ENCODE measurements at places on chromosomes 2 and 18. TPM values are rescaled to one million over a fixed set of nuclear protein-coding genes. Genes with fewer than 3 reads are reported as not detected.

DNA sequence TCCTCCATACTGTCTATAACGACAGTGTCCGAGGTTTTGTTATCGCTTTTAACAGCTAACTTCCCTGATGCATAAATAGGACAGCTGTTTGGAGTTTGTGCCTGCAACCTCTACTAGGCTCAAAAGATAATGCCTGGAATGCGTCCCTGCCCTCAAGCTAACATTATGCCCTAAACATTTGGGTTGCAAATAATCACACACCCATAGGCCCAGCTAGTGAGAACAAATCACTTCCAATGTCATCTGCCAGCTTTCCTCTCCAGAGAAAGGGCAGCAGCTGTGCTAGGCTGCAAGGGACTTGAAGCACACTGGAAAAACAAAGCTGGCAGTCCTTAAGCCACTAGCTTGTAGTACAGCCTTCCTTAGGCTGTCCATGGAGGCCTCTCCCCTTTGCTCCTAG lies 201.8 kb upstream of the LYPD1 start:
- DNase-seq = no peak

NYAP2 gene
- total RNA-seq = 0.03 TPM

DNA sequence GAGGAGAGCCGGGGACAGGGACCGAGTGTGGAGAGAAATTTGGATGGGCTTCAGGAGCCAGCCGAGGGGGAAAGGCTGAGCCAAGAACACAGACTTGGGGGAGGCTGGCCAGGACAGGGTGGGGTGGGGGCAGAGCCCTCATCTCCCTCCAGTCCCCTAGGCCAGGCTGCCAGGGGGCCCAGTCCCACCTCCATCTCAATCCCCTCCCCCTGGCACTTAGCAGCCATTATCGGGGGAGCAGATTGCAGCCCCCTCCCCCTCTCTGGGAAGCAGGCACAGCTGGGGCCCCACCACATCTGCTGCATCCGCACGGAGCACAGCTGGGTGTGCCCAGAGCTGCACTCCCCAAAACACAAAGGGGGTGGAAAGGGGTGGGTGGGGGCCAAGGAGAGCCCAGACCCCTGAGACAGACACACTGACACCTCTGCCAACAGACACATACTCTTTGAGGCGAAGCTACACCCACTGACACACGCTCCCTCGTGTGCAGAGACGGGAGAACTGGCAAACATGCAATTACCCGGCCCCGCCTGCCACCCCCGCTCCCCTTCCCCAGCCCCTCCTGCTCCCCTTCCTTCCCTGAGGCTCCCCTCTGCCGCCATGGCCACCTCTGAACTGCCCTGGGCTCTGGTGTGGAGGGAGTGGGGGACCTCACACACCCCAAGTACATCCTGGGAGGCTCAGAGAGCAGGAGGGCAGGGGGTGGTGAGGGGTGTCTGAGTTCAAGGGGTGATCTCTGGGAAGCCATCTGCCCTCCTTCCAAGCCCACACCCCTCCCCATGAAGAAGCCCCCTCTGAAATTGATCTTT lies 5.1 kb upstream of the ASIC4 start:
- DNase-seq = no peak

GRCh38 chr2:157898591-157898996 lies 22.5 kb upstream of the ACVR1 start:
- DNase-seq = no peak

REG3G gene
- total RNA-seq = 910 TPM

DNA sequence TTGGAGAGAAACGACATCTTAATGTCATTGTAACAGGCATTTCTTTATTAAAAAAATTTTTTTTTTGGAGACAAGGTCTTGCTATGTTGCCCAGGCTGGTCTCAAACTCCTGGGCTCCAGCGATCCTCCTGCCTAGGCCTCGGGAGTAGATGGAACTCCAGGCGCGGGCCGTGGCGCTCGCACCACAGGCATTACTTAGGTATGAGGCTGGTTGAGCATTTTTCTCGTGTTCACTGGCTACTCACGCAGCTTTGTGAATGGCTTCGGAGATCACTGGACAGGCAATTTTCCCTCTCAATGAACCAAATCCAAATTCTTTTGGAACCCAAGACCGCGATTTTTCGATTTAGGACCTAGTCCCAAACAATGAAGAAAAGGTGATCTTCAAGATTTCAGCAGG lies 795 bp upstream of the TCF7L1 start:
- DNase-seq = no peak

DNA sequence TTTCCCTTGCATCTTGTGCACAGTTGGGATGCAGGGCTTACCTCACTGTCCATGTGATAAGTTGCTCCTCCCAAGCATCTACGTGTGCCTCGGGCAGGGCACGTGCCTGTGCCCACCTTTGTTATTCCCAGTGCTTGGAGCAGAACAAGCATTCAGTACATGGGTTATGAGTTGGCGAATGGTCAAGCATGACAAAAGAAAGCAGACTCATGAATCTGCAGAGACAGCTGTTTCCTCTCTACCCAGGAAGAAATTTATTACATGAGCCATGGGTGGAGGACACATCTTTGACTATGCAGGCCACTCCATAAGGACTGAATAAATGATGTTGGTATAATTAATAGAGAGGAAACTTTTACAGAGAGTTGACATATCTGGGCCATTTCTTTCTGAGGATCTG lies 127.8 kb downstream of the TPGS2 start:
- no peak for DNase-seq

DNA sequence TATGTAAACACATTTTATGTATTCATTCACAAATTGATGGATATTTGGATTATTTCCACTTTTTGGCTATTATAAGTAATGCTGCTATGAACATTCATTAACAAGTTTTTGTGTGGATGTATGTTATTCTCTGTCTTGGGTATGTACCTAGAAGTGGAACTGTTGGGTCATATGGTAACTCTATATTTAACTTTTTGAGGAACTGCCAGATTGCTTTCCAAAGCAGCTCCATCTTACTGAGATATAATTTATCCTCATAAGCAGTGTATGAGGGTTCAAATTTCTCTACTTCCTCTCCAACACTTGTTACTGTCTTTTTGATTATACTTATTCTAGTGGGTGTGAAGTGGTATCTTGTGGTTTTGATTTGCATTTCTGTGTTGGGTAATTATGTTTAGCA lies 7.1 kb upstream of the EML6 start:
- no peak for DNase-seq

DNA sequence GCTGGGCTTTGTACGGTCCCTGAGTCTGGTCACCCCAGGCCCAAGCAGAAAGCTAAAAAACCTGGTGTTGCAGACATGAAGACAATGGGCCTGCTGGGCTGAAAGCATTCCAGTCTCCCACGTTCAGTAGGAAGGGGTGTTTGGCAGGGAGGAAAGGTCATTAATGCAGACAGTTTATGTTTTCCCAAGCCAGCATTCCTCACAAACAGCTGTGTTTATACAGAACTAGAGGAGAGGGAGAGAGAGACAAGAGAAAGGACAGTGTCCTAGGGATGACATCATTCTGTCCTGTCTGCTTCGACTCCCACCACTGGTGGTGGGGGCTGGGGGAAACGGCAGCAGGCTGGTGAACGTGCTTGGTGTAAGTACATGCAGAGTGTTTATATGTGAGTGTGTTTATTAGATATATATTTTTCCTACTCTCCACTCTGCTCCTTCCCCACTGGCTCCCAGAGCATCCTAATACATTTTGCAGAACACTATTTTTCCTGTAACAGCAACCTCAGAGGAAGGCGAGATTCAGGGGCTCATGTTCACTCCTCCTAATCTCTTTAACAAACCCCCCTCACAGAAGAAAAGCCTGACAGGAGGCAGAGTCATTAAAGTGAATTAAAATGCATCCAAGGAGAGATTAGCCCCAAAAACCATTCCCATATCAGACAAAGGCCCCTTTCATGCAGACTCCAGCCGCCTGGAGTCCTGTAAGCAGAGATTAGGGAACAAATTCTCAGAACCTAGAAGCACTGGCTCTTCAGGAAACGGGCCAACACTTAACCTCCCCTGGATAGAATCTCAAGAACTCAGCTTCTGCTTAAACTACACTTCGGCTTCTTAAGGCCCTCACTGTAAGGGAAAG lies 380.4 kb downstream of the TNS1 start:
- no peak for DNase-seq

DNA sequence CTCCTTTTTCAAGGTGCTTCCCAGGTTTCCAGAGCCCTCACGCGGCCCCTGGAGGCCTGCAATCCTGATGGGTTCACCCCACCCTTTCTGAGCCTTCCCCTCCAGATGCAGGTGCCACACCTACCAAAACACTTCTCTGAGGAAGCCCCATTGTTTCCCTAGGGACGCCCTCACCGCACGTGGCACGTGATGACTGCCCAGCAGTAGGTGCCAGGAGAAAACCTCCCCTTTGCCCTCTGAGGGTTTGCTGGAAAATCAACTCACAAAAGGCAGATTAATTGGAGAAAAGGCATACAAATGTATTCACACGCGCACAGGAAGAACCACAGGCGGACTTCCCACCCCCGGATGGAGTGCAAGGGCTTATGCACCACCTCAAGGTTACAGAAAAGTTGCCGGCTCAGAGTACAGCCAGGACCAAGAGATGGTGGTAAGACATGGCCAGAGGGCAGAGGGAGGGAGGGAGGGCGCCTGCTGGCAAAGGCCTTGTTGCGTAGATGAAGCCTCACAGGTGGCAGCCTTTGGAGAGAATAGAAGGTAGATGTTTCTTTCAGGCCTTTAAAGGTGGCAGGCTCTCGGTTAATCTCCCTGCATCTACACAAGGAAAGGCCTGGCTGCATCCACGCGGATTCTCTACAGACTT lies 269.4 kb upstream of the RAB6C start:
- no peak for DNase-seq

DNA sequence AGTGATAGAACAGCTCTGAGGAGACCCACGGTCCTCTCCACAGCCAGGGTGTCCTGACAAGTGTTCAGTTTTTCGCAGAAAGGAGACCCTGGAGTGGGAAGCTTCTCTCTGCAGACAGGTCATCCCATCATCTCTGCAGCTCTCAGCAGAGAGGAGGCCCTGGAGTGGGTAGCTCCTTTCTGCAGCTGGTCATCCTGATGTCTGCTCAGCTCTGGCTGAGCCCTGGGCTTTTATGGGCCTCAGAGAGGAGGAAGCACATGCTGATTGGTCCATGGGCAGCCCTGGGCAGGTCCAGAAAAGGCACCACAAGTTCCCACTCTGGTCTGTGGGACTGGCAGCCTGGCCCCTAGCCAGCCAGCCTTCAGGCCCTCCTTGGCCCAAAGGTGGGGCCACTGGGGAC lies 72.3 kb upstream of the ST3GAL5 start:
- no peak for DNase-seq

CCDC121 gene
- total RNA-seq = 1.9 TPM

- peak; percentile 29 for DNase-seq
Observed at GRCh38 chr18:11946756-11947155, 34.6 kb upstream of the IMPA2 start.

CTDSP1 gene
- 76.7 TPM for total RNA-seq

Measured in pancreas (tissue), 10 donors.